NCI-H2107 (cell line): ENCODE measurements at places on chromosomes 5 and 9.

DNA sequence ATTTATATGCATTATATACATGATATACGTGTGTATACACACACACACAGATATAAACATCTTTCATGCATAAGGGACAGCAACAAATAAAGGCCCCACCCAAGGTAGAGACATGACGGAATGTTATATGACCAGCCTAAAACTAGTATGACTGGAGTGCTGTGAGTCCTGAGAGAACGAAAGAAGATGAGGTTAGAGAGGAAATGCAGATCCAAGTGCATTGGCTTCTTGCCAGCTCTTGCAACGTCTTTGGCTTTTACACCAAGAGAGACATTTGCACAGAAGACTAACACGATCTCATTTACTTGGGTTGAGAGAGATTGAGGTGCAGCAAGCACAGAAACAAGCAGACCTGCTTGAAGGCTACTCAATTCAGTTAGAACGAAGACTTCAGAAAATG, 23.0 kb downstream of the CDH10 start:
- no peak for DNase-seq

GRCh38 chr9:127386981-127387380, 10.0 kb upstream of the SLC2A8 start:
- DNase-seq, result no peak

DNA sequence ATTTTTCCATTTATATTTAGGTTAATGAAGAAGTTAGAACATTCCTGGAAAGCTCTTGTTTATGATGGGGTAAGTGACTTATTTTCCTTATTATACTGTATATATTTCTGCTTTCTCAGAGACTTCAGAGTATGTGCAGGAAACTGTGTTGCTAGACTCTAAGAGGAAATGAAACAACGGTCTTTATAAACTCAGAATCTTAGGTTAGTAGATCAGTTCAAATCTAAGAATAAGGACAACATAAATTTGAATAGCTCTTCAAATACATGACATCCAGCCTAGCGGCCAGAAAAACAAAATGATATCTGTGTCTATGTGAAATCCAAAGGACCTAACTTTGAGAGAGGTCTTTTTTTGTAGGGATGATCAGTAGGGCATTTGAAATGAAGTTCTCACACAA, 94.3 kb downstream of the PRKACG start:
- DNase-seq, result no peak

DNA sequence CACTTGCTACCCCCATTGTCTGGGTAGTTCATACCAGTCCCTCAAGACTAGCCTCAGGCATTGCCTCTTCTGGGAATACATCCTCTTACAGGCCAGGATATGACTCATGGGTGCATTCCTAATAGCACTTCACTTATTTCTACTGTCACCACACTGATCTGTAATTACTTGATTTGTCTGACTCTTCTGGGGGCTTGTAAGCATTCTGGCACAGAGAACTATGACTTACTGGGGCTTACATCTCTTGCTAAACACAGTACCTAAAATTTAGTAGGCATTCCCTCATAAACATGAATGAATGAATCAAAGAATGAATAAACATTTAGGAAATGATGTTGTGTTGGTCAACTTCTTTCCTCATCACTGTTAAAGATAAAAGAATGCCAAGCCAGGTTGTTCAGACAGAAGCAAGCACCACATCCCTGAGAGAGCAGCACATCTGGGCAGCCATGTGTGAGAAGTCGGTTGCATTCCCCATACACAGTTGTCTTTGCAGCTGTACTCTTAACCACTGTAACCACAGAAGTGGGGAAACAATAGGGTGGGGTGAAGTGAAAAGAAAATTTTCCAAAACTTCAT, 27.6 kb downstream of the IL7R start:
- DNase-seq, result no peak

DNA sequence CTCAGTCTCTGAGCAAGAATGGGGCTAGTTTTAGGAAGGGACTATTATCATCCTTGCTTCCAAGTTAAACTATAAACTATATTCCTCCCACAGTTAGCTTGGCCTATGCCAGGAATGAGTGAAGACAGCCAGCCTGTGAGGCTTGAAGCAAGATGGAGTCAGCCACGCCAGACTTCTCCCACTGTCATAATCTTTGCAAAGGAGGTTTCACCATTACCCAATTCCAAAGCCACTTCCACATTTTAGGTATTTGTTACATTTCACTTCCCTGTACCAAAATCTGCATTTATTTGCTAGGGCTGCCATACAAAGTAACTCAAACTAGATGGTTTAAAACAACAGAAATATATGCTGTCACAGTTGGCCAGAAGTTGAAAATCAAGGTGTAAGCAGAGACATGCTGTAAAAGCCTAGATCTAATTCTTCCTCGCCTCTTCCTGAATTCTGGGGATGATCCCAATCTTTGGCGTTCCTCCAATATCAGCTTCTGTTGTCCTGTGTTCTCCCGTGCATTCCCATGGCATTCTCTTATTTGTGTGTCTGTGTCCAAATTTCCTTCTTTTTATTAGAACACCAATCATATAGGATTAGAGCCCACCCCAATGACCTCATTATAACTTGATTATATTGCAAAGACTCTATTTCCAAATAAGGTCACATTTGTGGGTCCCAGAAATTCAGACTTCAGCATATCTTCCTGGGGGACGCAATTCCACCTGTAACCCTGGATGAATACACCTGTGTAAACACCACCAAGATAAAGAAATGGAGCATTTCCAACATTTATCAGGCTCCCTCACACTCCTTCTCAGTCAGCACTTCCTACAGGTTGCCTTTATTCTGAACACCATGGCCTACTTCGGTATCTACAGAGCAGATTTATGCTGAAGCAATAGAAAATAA, 126.8 kb downstream of the GCNT1 start:
- DNase-seq, result no peak

GRCh38 chr9:129929496-129930125, 94.4 kb downstream of the USP20 start:
- DNase-seq, result no peak

GRCh38 chr5:109690242-109690974, 681 bp downstream of the MAN2A1 start:
- DNase-seq, result no peak
